ENCODE measurements at places on chromosomes 1 and 21.

- DNase-seq = no peak
Measured at GRCh38 chr21:36431252-36431651, 46.1 kb downstream of the CHAF1B start.

DNA sequence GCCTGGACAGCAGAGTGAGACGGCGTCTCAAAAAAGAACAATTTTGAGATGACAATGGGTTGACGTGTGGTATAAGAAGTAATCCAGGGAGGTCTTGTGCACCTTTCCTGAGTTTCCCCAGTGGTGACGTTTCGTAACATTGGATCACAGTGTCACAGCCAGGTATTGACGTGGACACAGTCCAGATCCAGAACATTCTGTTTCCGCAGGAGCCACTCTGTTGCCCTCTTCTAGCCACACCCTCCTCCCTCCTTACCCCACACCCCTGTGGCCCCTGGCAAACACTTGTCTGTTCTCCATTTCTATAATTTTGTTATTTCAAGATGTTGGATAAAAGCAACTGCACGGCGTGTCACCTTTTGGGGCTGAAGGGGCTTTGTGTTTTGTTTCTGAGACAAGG is 6.5 kb upstream of the TRAPPC10 start:
- DNase-seq = no peak

DNA sequence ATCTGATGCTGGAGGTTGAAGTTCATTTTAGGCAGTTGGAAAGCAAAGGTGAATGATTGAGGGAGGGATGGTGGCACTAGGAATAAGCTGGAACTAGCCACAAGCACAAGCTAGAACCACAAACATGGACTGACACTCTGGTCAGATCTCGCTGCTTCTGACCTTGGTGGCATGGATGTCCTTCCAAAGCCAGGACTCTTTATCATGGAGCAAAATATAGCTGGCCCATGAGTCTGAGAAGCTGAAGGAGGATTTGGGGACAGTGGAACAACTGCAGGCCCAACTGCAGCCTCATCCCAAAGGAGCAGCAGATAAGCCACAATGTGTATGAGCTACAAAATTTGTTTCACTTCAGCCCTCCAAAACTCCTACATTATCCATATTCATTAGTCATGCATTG is 35.5 kb downstream of the SRSF11 start:
- DNase-seq = no peak

- no peak for DNase-seq
Measured at GRCh38 chr1:3000214-3000613, 21.1 kb upstream of the ACTRT2 start.

- no peak for DNase-seq
Measured at GRCh38 chr1:33379631-33380354, 51.1 kb downstream of the PHC2 start.

DNA sequence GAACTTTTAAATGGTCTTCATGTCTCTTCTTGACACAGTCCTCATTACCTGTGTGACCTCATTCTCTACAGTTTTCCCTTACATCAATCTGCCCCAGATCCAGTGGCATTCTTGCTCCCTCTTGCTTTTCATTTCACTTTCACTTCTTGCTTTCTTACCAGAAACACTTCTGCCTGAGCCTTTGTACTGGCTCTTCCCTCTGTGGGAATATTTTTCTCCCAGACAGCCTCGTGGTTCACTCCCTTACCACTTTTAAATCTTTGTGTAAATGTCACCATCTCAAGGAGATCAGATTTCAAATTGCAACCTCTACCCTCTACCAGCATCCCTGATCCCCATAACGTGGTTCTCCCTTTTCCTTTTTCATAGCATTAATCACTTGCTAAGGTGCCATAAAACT is 73.2 kb downstream of the DISC1 start:
- no peak for DNase-seq

DNA sequence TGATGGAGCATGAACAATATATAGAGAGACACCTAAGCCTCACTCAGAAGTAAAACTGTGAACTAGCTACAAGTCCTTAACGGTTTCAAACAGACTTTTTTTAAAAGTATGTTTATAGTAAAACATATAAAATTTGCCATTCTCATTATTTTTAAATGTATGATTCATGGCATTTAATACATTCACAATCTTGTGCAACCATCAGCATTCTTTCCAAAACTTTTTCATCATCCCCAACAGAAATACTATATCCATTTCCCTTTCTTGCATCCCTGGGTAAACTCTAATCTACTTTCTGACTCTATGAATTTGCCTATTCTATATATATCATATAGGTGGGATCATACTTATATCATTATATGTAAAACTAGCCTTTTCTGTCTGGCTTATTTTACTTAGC is 25.5 kb downstream of the EVI5 start:
- no peak for DNase-seq

GRCh38 chr1:58006421-58007046 is 540.0 kb downstream of the OMA1 start:
- DNase-seq = no peak

DNA sequence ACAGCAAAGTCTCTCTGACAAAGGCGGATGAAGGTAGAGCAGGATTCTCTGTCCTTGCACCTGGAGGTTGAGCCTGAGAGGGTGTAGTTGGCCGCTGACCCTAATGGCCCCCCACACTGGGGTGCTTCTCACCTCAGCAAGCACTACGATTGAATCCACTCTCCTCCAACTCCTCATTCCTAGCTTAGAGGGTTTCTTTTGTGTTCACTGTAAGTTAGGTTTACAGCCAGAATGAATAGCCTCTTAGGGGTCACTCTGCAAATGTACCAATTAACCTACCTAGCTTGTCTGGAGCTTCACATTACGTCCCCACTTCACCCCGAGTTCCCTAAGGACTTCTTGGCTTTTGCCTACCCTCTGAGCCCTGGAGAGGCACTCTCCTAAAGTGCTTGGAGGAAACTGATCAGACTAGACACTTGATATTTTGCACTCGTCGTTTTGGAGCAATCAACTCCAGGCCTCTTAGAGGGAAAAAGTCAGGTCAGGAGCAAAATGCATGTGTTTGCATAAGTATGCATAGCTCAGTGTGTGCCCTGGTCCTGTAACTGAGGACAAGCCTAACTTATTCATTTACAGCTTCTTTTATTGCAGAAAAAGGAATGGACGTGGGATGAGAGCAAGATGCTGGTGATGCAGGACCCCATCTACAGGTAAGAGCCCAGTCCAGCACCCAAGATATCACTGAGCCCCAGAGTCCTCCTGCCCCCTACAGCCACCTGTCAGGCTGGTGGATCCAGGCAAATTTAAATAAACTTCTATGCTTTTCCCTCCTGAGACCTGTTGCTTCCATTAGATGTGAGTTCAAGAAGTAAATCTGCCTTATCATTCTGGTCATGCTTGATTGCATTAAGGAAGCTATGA is 76.4 kb downstream of the SPATA46 start:
- DNase-seq = no peak

All from NK-92 treated with Interleukin-12 subunit alpha and Interleukin-12 subunit beta, amount 100 ng/mL, for 24 hours (cell line).